ENCODE measurements at places on chromosomes 1 and 21. TPM values are rescaled to one million over a fixed set of nuclear protein-coding genes. Genes with fewer than 3 reads are reported as not detected.

CYP4X1 gene
- total RNA-seq = 0.18 TPM

GRCh38 chr1:14606632-14607031, 8.1 kb downstream of the KAZN start:
- no peaks in the 10 kb centered on the region for H3K36me3 ChIP-seq
- no peaks in the 10 kb centered on the region for H3K4me1 ChIP-seq
- H3K27ac ChIP-seq = no peak overlapping the region
- DNase-seq = no peak
- H3K4me3 ChIP-seq = no peak overlapping the region

GRCh38 chr1:85148524-85149250, 52.1 kb downstream of the SYDE2 start:
- H3K4me3 ChIP-seq = no peak overlapping the region
- no peaks in the 10 kb centered on the region for H3K4me1 ChIP-seq
- H3K27me3 ChIP-seq = no peaks in the 10 kb centered on the region
- H3K27ac ChIP-seq = no peak overlapping the region
- H3K36me3 ChIP-seq = no peaks in the 10 kb centered on the region

DNA sequence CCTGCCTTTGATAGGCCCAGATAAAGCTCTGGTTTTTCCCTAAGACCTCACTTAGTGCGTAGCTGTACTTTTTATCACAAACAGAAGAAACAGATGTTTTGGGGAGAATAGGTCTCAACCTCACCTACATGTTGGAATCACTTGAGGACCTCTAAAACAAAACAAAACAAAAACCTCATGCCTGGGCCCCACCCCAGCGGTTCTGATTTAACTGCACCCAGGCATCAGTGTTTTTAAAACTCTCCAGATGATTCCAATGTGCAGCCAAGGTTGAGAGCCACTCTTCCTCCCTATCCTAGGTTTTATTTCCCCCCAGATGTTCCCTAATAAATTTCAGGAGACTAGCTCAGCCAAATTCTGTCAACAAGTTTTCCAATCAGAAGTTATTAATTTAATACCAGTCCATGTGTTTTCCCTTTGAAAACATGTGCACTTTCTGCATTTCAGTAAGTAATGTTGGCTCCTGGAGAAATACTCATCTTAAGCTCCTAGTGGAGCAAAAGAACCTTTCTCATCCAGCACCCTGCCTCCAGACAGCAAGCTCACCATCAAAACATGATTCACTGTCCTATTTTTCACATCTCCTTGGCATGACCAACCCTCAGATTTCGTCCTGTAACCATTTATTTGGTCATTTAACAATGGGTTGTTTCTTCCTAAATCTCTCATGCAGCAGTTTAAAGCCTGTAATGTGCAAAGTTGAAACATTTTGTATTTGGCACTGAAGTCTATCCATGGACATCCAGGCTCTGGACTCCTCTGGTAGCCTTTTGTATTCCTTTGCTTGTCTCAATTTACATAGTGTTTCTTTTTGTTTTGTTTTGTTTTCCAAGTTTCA, 27.5 kb downstream of the LRRC8C start:
- no peak overlapping the region for H3K27ac ChIP-seq
- H3K27me3 ChIP-seq = no peaks in the 10 kb centered on the region
- no peak overlapping the region for H3K4me3 ChIP-seq
- H3K36me3 ChIP-seq = no peaks in the 10 kb centered on the region

OR6N1 gene
- not detected for total RNA-seq

DNA sequence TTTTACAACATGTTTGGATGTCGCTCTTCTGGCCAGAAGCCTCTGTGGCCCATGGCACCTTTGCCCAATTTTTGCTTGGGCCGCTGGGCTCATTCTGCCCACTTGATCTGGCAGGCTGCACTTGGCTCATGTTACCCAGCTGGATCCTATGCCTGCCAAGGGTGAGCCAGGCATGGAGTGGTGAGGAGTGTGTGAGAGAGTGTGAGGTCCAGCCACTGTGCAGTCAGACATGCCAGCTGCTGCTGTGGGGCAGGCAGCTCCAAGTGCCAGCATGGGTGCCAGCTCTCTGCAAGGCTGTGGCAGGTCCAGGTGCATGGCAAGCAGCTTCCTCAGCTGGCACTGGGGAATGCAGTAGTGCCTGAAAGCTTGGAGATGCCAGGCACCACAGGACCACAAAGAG, 71.0 kb downstream of the EBNA1BP2 start:
- H3K27me3 ChIP-seq = no peaks in the 10 kb centered on the region
- no peak overlapping the region for H3K4me3 ChIP-seq
- H3K36me3 ChIP-seq = no peaks in the 10 kb centered on the region
- no peak for DNase-seq
